ENCODE measurements at places on chromosomes 1 and 21. TPM values are rescaled to one million over a fixed set of nuclear protein-coding genes. Genes with fewer than 3 reads are reported as not detected.

GRCh38 chr1:175742790-175743459 is 470 bp downstream of the TNR start:
- no peak for DNase-seq

GRCh38 chr1:65979136-65980044 is 186.7 kb downstream of the PDE4B start:
- no peak for DNase-seq

GRCh38 chr1:86502721-86503405 is 34.1 kb downstream of the CLCA1 start:
- DNase-seq, result no peak

DNA sequence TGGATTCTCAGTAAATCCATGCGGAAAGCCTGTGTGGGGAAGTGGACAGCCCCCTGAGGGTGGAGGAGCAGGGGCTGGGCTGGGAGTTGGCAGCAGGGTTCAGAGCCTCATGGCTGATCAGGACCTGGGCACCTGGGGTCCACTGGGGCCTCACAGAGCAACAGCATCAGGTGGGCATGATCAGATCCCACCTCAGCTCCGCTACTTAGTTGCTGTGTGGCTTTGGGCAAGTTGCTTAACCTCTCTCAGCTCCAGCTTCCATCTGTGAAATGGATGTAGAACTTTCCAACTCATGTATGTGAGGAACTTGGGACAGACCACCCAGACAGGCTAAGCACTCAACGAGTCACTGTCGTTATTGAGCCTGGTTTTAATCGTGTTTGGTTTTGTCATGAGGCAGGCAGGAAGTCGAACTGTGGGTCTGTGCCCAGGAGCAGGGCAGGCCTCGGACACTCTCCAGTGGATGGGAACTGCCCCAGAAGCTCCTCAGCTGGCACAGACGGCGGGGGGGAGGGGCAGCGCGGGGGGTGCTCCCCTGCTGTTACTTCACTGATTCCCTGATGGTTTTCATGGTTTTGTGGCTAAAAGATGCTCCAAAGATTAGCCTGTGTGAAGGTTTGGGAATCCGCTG is 155.8 kb upstream of the TMEM51 start:
- no peak for DNase-seq

- no peak for DNase-seq
These were observed 174.9 kb downstream of the IER5 start for GRCh38 chr1:181263444-181263843.

DNA sequence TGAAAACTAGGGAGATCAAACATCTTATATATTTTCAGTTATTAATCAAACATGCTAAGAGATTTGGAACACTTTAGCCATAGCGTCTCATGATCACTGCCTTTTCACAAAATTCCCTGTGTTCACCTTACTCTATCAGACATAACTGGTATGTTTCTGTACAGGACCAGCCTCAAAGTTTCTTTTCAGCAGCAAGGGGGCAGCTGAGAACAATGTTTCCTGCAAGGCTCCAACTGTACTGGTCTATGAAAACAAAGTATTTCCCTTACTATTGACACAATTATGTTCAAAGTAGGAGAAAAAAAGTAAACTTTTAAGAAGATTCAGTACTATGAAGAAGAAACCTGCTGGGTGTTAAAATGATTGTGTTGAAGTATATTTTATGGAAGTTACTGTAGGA is 98.5 kb downstream of the ATF6 start:
- no peak for DNase-seq

DNA sequence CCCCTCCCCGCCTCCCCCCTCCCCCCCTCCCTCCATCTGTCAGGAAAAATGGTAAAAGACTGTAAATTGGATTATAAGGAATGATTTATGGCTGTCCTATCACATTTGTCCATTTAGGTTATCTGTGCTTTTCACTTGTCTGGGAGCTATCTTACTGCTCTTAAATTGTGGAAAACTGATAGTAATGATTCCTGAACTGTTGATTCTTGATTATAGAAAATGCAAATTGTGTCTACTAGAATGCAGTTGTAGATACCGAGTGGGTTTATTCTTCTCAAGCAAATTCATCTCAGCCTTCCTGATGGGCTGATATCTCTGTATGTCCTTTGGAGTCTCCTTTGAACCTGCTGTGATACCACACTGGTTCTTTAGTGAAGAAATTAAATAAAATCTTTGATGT is 12.3 kb downstream of the RYR2 start:
- no peak for DNase-seq

Gene KIF26B
- total RNA-seq, result 0.33 TPM

Gene RNU1-3
- total RNA-seq, result 1,290 TPM
